Nucleus accumbens (tissue), 56 donors: ENCODE measurements at places on chromosomes 2 and 18.

- no peak for DNase-seq
These were observed 165.1 kb downstream of the FMNL2 start for GRCh38 chr2:152499896-152500735.

DNA sequence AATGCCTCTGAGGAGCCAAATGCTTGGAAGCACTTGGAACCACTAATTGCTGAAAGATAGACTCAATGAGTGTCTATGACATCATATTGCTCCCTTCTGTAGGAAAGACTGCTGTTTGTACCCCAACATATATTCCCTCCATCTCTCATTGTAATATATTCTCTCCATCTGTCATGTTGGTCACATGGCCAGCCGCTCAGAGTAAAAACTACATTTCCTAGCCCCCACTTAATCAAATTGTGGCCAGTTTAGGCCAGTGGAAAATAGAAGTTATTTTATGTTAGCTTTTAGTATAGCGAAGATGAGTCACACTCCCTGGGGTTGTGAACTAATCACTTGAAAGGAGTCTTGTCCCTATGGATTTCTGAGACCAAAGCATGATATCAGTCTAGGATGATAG is 160.2 kb downstream of the HNMT start:
- DNase-seq: no peak

- no peak for DNase-seq
These were observed 14.2 kb downstream of the PIKFYVE start for GRCh38 chr2:208280234-208280633.

DNA sequence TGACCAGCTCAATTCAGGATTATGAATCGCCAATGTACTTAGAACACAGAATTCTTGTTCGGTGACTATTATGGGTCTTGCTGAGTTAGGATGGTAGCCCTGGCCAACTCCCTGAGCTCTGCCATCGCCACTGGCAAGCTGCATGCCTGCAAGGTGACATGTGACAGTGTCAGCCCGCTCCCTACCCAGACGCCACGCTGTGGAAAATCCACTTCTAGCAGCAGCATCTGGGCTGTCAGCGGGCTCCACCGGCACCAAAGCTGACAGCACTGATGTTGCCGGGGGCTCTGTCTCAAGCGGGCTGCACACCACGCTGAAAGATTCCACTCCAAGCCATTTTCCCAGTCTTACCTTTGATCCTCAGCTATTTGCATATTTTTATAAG is 100.7 kb downstream of the MYT1L start:
- DNase-seq: no peak

DNA sequence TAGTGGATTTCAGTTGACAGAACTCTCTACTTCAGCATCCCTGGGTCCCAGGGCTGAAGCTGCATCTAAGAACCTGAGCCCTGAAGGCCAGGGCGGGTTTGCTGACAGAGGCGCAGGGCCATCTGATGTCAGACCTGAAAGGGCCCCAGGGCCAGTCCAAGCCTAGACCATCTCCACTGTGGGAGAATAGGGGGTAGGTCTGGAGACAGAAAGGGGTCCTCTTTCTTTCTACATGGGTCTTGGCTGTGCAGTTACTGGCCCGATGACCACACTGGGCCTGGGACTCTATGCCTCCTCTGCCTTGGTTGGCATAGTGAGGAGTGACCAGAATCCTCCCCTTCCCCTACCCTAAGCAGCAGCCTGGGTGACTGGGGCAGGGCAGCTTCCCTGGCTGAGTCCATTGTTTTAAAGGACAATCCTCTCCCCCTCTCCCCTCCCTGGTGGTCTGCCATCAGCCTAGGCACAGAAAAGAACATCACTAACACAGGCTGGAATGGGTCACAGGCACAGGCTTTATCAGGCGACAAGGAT is 34.5 kb downstream of the HS1BP3 start:
- DNase-seq: no peak

GRCh38 chr2:235325151-235325550 is 168.7 kb upstream of the AGAP1 start:
- no peak for DNase-seq

DNA sequence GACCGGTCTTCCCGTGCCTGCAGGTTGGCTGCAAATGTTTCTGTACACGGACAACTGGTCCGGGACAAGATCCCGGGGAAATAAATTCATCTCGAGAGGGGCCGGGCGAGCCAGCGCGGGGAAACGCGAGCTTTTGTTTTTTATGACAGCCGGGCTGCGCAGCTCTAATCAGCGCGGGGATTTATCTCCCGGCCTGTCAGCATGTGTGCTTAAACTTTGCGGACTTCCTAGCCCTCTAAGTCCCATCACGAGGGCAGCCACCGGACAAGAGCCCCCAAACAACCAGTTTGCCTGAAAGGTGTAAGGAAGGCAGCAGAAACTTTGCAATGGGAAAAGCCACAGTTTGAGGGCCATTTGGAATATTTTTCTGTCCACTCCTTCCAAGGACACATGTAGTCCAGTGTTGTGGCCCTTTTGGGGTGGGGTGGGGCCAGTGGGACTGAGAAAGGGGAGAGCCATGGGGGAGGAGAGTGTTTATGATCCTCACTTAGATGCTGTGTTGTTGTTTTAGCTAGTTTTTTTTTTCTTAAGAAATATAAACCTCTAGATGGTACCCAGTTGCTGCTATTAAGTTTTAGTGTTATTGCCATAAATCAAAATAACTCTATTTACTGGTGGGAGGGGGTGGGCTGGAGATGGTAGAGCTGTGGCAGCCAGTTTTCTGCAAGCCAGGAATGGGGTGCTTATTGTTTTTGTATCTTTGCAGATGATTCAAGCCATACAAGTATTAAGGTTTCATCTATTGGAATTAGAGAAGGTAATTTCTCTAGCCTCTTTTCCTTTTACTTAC is 6.0 kb downstream of the MEIS1 start:
- no peak for DNase-seq
